ENCODE measurements at places on chromosomes 7 and 10.

DNA sequence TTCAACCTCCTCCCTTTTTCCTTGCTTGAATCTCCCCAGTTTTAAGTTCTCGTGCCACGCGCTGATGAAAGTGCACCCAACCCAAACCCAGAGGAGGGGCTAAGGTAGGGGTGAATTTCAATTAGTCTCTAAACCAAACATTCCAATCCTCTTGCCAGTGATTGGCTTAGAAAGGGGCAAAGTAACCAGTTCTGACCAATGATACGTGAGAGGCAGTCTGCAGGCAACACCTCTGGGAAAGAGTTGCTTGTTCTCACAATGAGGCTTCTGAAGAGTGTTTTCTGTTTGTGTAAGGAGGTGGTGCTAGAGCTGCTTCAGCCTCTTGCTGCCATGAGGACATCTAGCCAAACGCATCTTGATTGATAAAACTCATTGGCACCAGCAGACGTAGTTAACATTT lies 21.8 kb downstream of the SLC35G1 start:
- no peak for DNase-seq

GRCh38 chr7:91082852-91083495 lies 181.3 kb upstream of the FZD1 start:
- no peak for DNase-seq

- no peak for DNase-seq
Measured at GRCh38 chr7:134784251-134785049, 5.0 kb downstream of the CALD1 start.

- DNase-seq: no peak
Measured at GRCh38 chr7:142770661-142771352, at the start of gene PRSS2. Gene PRSS2, plus strand, starts transcription at chr7:142770970. Its CDS starts 13 bp downstream, at chr7:142770983.

DNA sequence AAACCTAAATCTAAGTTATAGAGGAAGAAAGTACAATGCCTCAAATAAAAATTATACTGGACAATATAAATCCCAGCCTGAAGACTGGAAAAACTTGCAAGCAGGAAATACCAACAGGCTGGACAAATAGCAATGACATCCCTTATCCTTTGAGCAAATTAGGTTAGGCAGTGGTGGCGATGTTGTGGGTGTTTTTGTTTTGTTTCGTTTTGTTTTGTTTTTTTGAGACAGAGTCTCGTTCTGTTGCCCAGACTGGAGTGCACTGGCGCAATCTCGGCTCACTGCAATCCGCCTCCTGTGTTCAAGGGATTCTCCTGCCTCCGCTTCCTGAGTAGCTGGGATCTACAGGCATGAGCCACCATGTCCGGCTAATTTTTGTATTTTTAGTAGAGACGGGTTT lies 57.3 kb upstream of the TES start:
- DNase-seq: no peak

DNA sequence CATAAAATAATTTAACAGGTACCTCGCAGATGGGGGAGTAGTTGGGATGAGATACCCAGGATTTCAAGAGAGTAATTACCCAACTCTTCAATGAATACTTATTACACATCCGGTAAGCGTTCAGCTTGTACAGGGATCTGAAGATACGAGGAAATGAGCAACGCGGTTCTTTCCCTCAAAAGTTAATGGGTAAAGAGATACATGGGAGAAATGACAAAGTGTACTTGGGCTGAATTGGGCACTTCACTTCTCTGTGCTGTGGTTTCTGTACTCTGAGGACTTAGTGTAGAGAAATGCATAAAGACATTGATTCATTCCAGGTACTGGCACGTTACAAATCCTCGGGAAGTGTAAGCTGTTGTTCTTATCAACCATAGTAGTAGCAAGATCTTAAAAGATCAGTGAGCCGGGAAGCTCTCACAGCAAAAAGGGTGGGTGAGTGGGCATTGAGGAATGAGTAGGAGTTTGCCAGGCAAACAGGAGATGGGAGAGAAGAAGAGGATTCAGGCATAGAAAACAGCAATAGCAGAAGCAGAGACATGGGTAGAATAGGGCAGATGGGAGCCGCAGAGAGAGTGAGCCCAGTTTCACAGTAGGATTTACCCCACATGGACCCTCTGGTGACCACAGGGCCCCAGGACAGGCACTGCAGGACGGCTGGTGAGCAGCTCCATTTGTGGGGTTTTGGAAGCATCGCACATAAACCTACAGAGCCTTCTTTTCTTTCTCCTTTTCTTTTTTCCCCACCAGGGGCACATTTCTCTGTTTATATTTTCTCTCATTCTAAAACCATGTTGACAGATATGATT lies 304.3 kb upstream of the PITRM1 start:
- no peak for DNase-seq

DNA sequence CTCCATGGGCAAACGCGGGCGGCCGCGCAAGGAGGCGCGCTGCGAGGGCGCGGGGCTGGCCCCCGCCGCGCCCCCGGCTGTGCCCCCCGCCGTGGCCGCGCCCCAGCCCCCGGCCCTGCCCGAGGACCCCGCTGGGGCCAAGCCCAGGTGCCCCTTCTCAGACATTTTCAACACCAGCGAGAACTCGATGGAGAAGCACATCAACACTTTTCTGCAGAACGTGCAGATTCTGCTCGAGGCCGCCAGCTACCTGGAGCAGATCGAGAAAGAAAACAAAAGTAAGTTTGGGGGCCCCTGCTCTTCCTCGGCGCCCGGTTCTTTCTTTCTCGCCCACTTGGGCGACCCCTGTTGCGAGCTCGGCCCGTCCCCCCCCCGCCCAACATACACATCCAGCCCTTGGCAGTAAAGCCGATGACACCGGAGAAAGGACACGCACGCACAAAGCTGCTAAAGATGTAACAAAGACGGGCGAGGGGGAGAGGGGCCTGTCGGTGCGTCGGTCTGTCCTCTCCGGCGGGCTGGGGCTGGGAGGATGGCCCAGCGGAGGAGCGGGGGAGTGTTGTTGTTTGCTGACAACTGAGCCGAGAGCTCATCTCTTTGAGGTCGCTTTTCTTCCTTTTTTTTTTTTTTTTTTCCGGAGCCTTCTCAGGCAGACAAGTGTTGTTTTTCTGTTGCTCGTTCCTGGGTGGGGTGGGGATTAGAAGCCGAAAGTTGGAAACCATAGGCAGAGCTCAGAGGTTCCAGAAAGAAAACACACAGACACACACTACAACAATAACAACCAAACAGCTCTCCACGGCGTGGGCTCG lies 604 bp downstream of the MXI1 start:
- DNase-seq: peak; percentile 31

GRCh38 chr10:29306688-29307087 lies 17.8 kb downstream of the LYZL1 start:
- DNase-seq: no peak

- peak; percentile 82 for DNase-seq
Measured at GRCh38 chr7:47227762-47228177, 354.1 kb downstream of the TNS3 start.

DNA sequence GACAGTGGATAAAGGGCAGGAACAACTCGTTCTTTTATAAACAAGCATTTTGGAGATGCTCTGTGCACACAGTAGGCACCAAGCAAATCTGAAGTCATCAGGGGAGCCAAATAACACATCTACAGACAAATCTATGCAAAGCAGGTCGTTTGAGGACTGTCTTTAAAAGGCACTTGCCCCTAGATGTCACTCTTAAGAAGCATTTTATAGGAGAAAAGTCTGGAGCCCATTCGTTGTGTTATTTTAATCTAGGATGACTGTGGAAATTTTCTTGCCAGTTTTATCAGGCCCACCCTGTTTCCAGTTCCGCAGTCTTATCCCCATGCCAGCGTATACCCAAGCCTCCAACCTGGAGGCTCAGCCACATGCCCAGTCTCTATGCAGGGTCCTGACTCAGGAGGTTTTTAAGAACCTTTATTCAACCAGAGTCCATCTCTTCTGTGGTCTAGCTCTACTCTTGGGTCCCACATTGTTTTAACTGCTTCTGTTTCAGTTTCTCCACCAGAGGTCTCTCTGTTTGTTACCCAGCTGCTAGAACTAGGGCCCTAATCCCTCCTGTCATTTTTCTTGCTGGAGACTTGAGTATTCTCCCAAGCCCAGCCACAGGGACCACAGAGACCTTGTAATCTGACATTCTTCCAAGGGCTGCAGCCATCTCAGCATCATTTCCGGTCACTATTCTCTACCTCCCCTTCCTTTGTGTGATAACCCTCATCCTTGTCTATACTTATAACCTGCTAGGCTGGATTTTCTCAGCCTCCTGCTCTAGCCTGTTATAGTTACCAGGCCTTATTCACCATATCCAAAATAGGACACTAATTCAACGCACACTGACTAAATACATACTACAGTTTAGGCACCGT lies 26.7 kb downstream of the PIK3CG start:
- DNase-seq: no peak

DNA sequence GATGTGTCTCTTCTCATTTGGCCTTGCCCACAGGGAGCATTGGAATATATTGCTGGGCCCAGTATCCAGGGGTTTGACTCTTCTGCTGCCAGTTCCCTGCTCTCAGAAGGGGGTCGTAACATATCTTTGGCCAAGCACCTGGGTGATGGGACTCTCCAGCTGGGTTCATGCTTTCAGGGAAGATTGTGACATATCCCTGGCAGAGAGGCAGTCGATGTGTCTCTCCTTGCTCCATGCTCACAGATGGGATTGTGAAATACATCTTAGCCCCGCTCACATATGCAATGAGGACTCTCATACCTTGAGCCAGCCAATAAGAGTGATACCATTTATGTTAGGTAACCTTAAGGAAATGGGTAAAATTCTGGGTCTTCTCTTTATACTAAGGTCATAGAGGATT lies 39.2 kb upstream of the ZNF680 start:
- DNase-seq: no peak

GRCh38 chr10:62709200-62709599 lies 95.3 kb upstream of the ADO start:
- no peak for DNase-seq

- no peak for DNase-seq
Measured at GRCh38 chr7:118404211-118404610, 179.7 kb downstream of the ANKRD7 start.
